ENCODE measurements at places on chromosomes 11 and 22.

DNA sequence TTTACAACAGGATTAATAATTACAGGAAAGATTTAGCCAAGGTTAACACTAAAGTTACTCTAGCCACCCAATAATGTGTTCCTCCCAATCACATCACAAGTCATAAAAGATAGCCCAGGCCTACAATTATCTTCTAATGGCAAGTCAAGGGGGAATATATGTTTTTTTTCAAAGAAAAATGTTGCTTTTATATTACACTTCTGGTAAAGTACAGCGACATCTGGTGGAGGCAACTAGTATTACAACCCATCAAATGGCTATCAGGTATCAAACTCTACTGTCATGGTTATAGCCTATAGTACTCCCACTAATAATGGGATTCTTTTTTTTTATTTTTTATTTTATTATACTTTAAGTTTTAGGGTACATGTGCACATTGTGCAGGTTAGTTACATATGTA, 71.8 kb downstream of the XRRA1 start:
- peak; percentile 37 for DNase-seq

DNA sequence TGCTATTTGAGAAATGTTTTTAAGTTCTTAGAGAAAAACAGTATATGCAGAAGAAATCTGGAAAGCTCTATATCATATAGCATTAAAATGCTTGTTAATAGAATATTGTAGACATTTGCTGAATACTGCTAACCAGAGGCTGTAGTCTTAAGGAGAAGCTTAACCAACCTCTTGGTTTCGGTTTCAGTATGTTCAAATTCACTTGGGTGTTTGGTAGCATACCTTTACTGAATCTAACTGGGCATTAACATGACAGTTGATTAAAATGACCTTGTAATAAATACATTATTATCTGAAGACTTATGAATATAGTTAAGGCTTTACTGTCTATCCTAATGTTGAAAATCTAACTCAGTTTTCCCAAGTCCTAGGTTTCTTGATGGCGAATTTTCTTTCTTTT, 5.4 kb downstream of the PCF11 start:
- no peak for DNase-seq

GRCh38 chr11:3949125-3949524, 93.7 kb downstream of the STIM1 start:
- DNase-seq: no peak

DNA sequence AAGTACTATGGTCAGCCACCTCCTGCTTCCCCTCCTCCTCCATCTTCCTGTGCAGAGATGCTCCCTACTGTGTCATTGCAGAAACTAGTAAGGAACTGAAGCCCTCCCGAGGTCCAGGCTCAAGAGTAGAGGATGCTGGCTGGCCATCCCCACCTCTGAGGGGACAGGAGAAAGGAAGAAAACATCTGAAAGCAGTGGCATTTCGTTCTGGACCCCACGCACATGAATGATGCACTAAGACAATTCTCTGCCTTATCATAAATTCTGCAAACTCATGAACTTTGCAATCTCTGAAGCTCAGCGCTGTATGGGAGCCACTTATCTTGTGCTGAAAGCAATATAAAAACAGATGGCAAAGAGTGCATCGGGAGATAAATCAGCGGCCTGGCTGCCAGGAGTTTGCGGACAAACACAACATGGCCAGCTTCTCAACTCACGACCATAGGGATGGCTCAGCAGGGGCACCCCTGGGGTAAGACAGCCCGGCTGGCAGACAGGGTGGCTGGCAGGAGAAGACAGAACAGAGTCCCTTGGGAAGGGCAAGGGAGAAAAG, 306.4 kb downstream of the NXPE2 start:
- no peak for DNase-seq

DNA sequence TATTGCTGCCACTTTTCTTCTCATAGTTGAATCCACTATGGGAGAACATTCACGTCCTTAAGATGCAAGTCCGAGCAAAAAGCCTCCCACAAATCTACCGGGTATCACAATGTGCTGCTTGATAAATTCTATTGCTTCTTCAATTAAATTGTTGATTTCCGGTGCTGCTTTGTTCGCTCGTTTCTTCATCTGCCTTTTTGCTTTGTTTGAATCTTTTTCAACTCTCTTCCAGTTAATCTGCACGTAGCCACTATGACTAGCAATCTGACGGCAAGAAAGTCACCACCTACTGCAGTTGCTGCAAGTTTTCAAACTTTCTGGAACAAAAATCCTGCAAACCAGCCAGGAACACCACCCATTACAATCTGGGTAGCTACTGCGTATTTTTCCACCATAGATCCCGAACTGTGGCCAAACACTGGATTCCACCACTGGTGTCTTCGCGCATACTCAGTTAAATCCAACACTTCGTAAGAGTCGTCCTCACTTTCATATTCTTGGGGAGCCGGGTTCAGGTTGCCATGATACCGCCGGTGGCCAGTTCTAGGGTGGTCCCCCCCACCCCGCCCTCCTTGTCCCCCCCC, 59.1 kb downstream of the CLMP start:
- DNase-seq: no peak
